Hypothalamus (tissue), 51 donors: ENCODE measurements at places on chromosomes 1 and 21.
A peak's percentile ranks its signal among the peaks of the same experiment; 100 is the strongest.

DNA sequence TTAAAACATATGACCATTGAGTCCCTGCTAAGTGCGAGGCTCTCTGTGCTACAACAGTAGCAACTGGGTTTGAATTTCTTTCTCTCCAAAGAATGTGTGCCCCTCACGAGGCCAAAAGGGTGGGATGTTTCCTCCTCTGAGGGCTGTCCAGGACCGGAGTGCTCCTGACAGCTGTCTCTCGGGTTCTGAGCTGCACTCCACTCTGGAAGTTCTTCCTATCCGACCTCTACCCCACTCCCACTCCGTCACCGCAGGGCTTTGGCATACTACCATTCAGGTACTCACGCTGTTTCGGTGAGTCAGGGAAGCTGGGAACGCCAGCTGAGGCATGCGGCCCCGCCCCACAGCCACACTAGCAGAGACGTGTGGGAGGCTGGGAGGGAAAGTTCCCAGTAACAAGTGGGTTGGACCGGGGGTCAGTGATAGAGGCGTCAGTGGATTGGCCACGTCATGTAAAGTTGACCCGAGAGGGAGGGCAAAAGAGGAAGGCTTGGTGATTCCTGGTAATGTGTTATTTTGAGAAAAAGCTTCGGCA is 705 bp upstream of the SLC50A1 start:
- DNase-seq, result peak; percentile 79

DNA sequence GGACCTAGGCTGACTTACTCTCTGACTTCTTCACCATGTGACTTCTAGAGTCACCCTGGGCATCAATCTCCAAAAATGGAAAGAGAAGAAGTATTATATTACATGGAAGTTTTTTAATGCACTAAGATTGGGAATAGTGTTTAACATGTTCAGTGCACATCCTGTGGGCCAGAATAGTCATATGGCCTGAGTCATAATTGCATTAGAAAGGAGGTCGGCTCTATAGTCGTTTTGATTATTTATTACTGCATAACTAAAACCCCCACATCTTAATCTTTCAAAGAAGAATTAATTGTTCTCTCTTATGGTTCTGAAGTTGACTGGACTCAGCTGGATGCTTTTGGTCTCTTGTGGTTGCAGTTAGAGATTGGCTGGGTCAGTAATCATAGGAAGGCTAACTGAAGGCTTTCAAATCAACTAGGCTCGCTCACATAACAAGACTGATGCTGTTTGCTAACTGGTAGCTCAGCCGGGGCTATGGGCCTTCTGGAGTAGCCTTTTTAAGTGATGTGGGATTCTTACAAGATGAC is 810.6 kb upstream of the ADGRL4 start:
- DNase-seq, result no peak

GRCh38 chr1:107414550-107414949 is 273.7 kb downstream of the NTNG1 start:
- no peak for DNase-seq

DNA sequence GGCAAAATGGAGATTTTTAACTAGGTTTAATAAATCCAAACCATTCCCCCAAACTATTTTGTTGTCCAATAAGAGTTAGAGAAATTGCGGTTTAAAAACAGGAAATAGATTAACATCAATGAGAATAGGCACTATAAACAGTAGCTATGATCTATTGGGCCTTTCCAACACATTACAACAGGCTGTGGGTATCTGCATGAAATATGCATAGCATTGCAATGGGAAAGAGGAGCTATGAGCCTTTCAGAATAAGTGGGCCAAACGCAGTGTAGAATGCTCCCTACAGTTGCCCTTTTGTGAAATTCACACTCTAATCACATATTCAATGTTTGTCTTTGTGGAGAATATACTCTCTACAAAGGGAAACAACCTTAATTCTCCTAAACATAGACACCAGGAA is 305.5 kb upstream of the PRMT6 start:
- no peak for DNase-seq

DNA sequence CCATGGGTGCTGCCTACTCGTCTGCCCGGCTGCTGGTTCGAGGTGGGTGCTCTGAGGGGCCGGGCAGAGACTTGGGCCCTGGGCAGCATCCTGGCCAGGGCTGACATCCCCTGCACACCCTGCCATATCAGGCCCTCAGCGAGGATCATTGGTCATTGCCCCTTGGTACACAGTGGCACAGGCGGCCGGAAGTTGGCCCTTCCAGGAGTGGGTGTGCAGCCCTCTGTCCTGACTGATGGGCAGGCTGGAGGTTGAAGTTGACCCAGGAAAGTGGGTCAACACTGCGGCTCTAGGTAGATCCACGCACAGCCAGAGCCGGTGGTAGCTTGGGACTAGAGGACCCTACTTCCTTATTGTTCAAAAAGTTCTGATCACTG is 72.9 kb downstream of the TRIM11 start:
- DNase-seq, result no peak
